ENCODE measurements at places on chromosomes 4 and X.
A peak's percentile ranks its signal among the peaks of the same experiment; 100 is the strongest.

GRCh38 chrX:144040793-144041192, 156.9 kb downstream of the UBE2NL start:
- no peak for DNase-seq

DNA sequence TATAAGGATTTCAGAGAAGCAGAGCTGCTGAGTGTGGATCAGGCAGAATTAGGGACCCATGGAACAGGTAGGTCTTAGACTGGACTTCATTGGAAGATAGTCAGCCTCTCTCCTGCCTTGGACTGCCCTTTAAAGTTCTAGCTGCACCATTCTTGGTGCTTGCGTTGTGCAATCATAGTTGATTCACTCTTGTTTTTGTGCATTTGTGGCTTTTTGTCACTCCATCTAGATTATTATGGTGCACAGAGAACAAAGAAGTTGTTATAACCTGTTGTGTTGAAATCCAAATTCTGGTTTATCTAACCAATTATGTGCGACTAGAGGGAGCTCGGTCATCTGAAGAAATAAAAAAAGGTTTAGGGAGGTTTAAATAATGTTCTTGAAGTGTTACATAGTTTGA, 59.3 kb downstream of the JADE1 start:
- no peak for DNase-seq

- DNase-seq = peak; percentile 92
These were observed 669 bp upstream of the PHKA2 start for GRCh38 chrX:18984381-18985185.

GRCh38 chrX:31604629-31605221, 532.9 kb upstream of the FTHL17 start:
- DNase-seq = peak; percentile 5

- DNase-seq = no peak
These were observed 9.9 kb downstream of the APBB2 start for GRCh38 chr4:41204400-41204978.

DNA sequence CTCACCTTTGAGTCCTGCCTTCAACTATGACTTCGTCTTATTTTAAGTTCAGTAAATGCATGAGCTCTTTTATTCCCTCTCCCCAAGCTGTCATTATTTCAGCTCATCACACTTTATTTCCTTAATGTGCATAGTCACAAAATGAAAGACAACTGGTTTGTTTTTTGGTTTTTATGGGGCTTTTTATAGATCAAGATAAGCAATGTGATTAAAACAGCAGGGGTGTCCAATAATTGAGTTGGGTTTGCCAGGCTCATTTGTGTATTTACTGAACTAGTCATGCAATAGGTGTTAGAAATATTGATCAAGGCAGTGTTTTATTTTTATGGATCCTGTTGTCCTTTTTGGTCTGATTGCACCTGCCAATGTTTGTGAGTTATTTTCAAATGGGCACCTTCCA, 102.2 kb downstream of the FRMPD4 start:
- DNase-seq = no peak

GRCh38 chrX:10240918-10241317, 84.1 kb downstream of the CLCN4 start:
- DNase-seq = no peak
